CD4-positive, alpha-beta T cell treated with Interleukin-12 subunit alpha and Interleukin-12 subunit beta, for 1 hour (primary cell): ENCODE measurements at places on chromosomes 11 and 22.

DNA sequence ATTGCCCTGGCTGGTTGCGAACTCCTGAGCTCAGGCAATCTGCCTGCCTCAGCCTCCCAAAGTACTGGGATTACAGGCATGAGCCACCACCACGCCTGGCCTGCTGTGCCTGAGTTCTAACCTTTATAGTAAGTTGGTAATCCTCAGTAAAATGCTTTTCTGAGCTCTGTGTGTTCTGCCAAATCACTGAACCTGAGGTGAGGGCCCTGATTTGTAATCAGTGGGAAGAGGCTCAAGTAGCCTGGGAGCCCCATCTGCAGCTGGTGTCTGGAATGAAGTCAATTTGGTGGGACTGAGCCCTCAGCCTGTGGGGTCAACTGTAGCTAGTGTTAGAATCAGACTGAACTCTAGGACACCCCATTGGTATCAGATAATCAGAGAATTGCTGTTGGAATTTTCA lies 72.6 kb upstream of the PARVG start:
- no peak for DNase-seq

- no peak for DNase-seq
Measured at GRCh38 chr11:77030834-77031414, 3.3 kb upstream of the B3GNT6 start.

GRCh38 chr22:27192135-27192829 lies 534.9 kb downstream of the MIAT start:
- DNase-seq: no peak

DNA sequence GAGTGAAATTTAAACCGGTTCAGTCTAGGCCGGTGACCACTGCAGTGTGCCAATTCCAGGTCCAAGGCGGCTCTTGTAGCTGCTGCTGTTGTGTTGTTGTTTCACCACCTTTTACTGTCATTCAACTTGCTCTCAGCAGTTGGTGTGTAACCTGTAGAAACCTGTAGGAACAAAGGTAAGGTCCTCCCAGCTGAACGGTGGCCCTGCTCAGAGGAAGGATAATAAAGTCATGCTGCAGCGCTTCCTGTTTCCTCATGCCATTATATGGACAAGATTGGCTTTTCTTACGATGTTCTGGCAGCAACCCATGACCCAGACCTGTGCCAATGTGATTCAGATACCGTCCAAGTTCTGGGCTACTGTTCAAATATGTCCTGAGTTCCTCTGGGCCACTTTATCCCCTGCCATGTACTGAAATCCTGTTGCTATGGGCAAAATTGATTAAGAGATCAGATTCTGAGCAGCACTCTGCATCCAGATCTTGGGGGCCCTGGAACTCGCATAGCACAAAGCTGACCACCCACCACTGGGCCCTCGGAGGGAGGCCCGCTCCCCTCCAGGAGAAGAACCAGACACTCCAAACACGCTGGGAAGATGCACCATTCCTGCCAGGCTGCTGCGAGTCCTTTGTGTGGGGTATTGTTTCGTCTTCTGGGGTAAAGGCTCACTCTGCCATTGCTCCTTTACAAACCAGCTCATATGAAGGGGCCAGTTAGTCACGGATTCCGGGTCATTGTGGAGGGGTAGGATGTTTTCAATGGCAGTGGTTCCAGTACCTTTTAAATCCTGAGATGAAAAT lies 13.2 kb downstream of the FAM181B start:
- DNase-seq: no peak

DNA sequence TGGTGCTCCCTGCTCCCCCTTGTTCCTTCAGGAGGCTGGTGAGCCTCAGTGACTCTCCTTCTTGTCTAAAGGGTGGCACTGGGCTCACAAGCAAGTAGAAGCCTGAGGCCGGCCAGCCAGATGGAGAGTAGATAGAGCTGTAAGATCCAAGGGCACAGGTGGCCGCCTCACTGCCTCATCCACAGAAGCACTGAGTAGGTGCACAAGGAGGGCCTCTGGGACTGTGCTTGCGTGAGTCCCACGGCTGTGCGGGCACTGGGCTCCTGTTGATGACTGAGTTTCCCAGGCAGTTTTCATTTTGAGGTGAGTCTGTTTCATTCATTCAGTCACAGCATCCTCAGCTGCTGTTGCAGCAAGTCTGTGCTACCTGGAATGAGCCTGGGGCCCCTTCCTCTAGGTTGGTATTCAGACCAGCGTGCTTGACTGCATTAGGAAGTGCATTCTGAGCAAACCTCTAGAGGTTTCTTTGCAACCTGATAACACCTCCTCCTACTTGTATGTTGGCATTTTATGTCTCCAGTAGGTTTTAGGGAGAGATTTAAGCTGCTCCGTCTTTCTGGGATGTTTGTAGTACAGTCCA lies 184.0 kb downstream of the TBC1D22A start:
- DNase-seq: no peak

- DNase-seq: no peak
Measured at GRCh38 chr11:31687256-31687655, 123.9 kb downstream of the PAX6 start.

DNA sequence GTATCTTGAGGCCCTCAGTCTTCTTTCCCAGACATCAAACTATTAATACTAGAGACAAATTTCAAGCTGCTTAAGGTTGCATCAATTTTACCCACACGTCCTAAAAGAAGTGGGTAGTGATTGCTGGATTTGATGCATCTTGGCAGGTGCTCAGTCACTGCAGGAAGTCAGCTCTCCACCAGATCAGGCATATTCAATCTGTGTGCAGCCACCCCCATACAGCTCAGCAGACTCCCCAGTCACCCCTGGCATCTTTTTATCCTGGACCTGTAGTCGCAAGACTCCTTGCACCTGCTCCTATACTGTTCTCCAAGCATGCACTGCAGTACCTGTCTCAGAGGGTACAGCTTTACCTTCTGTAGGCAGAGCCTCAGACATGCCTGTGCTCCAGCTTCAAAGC lies 343.1 kb upstream of the ISX start:
- DNase-seq: no peak

GRCh38 chr11:113376156-113376555 lies 11.4 kb upstream of the ANKK1 start:
- DNase-seq: no peak

GRCh38 chr22:17250380-17251082 lies 31.3 kb upstream of the ADA2 start:
- DNase-seq: no peak

DNA sequence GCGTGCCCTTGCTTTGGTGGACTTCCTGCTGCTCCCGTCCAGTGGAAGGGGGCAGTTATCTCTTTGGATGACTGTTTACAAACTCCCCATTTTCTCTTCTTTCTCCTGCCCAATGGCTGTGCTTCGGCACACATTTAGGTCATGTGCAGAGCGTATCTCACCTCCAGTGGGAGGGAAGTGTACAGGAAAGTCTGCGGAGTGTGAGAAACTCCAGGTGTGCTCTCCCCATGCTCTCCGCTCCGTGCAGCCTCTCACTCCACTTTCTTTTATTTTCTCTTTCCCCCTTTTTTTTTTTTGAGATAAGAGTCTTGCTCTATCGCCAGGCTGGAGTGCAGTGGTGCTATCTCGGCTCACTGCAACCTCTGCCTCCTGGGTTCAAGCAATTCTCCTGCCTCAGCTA lies 11.9 kb upstream of the TEF start:
- no peak for DNase-seq

DNA sequence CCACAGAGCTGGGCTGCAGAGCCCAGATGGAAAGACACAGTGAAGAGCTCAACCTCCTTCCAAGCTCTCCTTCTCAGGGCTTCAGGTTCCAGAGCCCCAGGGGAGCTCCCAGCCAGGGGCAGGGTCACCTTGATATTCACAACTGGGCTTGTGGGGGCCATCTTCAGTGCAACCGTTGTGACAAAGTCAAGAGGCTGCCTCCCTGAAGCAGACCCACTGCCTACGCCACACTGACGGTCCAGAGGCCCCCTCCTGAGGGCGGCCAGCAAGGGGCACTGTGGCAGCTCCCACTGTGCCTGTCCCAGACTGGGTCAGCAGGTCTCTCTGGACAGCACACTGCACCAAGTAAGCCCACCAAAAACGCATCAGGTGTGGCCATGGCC lies 84.1 kb downstream of the DGCR2 start:
- DNase-seq: no peak

DNA sequence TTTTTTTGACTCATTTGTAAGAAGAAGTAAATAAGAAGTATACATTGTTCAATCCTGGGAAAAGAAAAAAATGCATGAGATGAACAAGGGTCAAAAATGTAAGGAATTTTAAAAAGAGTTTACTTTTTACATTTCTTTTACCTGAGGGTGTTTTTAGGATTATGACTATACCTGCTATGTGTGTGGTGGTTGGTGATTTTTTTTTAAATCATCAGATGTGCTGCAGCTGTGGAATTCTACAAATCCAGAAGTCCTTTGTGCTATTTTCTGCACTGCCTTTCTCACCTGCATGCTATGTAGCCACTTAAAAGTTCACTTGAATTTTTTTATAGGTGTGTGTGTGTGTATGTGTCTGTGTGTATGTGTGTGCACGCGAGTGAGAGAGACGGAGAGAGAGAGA lies 185.3 kb downstream of the FAT3 start:
- no peak for DNase-seq

GRCh38 chr11:59254286-59254685 lies 41.6 kb upstream of the MPEG1 start:
- DNase-seq: no peak

DNA sequence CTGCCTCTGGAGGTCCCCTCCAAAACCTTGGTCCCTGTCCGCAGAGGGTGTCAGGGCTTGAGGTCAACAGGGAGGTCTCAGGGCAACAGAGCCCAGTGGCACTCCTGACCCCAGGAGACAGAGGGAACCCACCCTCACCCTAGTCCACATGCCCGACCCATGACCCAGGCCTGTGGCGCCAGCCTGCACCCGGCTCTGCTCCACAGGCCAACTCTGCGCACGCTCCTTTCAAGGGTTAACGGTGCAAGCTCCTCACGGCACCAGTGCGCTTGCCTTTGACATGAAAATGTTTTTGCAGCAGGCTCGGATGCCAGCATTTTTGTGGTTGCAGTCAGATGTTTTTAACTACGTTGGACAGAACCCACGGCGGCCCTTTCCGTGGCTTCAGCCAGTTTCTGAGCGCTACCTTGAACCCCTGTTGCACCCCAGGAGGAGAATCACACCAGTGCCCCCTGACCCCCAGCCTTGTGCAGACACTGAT lies 68.6 kb downstream of the CDKN1C start:
- DNase-seq: no peak

GRCh38 chr11:109015283-109015682 lies 350.4 kb downstream of the DDX10 start:
- DNase-seq: no peak

DNA sequence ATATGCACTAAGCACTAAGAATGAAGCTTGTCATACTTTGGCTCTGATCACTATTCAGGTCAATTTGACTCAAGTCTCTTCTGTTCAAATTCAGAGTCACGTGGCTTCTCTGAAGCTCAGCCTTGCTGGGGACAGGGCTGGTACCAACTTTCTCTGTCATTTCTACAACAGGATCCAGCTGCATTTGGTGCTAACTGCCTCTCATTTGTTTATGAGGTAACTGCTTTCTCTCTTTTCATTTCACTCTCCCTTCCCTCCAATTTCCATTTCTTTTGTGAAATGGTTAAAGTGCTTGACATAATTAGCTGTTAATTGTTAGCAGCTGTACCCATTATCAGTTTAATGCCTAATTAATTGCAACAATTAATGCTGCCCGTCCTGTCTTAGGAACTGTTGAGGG lies 259.7 kb upstream of the PLET1 start:
- no peak for DNase-seq

GRCh38 chr11:121129362-121130340 lies 28.6 kb downstream of the TECTA start:
- no peak for DNase-seq
